ENCODE measurements at places on chromosomes 6 and 20.

- no peak for DNase-seq
Observed at GRCh38 chr6:93120154-93120742, 299.1 kb downstream of the EPHA7 start.

- DNase-seq: peak; percentile 75
Observed at GRCh38 chr20:8470156-8470555, 338.1 kb downstream of the PLCB1 start.

- no peak for DNase-seq
Observed at GRCh38 chr20:47501116-47501481, 588 bp upstream of the NCOA3 start.

- DNase-seq: no peak
Observed at GRCh38 chr20:15756002-15756753, 817.1 kb downstream of the KIF16B start.

GRCh38 chr20:52410182-52410647, 218.6 kb upstream of the ZFP64 start:
- DNase-seq: peak; percentile 96

DNA sequence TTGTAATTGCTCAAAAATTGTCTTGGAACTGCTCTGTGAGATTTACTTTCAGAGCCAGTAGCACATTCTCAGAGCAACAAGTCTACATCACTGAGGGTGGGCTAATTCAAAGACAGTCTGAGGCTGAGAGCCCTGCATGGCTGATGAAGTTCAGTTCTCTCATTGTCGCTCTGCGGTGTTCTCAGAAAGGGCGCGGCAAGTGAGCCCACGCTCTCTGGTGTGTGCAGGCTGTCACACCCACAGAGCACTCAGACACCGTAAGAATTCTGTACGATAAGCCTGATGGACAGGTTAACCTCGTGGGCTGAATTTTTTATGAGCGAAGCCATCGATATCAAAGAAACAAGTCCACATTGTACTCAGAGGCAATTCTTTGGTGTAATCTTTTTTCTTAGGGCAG, 557.8 kb downstream of the HACE1 start:
- DNase-seq: no peak

- DNase-seq: no peak
Observed at GRCh38 chr6:47221565-47221964, 88.1 kb downstream of the TNFRSF21 start.

DNA sequence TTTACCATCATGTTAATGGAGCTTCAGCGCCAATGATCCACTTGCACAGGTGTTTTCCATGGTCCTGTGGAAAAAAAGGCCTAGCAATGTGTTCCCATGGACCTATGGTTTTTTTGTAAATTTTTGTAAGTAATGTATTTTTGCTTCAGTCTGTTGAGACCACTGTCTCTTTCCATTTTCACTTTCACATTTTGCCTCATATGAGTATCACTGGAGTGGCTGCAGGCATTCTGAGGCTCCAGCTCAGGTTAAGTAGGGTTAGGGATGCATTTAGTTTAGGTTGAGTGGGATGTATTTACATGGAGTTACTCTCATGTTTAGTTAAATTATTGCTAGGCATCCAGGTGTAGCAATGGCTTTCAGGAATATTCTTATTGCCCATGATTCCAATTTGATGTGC, 19.2 kb upstream of the LMBRD1 start:
- DNase-seq: no peak

- DNase-seq: peak; percentile 45
Observed at GRCh38 chr6:151014404-151015100, 149.1 kb downstream of the MTHFD1L start.

DNA sequence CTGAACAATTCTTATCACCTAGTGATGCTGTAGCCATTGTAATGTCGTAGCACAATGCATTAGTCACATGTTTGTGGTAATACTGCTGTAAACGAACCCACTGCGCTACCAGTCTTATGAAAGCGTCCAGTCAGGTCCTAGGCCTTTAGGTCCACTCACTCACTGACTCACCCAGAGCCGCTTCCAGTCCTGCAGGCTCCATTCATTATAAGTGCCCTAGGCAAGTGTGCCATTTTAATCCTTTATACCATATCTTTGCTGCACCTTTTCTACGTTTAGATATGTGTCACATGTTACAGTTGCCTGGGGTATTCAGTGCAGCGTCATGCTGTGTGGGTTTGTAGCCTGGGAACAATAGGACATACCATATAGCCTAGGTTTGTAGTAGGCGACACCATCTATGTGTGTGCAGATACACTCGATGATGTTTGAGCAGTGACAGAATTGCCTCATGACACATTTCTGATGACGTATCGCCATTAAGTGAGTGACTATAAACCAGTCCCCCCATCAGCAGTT, 15.4 kb downstream of the IGF2R start:
- DNase-seq: peak; percentile 36

DNA sequence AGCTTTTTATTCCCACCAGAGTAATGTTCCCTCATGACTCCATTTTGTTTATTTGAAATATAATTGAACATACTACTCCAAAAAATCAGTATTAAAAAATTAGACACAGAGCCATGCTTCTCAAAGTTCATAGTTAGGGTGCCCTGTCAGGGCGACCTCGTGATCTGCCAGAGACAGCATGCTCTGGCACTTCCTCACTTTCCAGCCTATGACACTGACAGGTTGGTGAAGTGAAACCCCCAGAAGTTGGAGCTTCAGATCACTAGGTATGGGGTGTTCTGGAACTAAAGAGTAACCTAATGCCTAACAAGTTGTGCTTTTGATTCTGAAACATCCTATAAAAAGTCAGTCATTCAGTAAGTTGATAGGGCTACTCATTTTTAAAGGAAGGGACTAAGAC, 93.0 kb downstream of the TBC1D7 start:
- DNase-seq: no peak

DNA sequence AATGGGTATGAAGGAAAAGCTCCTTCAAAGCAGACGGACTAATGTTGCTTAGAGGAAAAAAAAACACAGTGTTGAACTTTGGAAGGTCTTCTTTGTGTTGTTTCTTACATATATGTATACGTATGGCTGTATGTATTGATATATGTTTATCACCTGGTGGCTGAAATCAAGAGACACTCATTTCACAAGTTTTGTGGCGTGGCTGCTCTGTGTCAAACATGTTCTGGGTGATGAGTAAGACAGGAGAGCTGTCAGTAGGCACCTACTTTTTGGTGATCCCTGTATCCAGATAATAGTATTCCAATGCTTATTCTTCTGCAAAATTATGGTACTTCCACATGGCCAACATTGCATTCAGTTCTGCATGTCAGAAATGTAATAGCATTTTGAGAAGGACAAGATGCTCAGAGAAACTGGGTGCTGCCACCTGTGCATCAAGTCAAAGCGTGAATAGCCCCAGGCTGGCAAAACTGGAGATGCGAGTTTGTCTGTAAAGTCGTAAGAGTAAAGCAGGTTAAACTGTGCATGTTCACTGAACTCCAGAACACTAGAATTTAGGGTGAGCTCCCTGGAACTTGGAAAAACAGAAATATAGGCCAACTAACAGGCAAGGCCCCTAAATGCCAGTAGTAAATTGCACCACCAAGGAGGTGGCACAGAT, 67.9 kb downstream of the ARMC2 start:
- no peak for DNase-seq

DNA sequence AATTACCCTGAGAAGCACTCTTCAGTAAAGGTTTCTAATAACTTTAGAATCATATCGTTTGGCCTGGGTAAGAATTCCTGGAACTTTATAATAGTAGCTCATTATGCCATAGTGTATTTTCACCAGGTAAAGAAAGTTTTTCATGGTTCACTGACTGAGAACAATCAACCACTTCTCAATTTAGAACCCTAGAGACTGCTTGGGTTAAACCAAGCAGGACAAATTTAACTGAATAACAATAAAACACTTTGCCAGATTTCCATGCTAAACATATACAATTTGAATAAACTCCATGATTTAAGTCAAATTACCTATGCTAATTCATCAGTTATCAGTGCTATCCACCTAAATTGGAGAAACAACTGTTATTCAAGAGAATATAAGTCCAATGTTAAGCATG, 99.4 kb downstream of the PLG start:
- DNase-seq: no peak

DNA sequence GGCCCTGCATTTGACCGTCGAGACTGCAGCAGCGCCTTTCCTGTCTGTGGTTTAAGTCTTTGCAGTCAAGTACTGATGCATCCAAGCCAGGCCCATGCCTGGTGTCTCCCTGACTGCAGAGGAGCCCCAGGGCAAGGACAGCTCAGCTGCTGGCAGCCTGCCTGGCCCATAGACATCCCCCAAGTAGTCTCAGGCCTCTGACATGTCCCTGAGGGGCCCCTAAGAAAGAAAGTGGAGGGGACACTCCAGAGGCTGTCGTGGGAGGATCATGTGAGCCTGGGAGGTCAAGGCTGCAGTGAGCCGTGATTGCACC, 18.0 kb downstream of the HRH3 start:
- DNase-seq: peak; percentile 9

GRCh38 chr6:165439928-165440554, 130.6 kb upstream of the C6orf118 start:
- DNase-seq: peak; percentile 18

GRCh38 chr6:27866357-27867050, 45.7 kb downstream of the OR2B2 start:
- DNase-seq: peak; percentile 80

DNA sequence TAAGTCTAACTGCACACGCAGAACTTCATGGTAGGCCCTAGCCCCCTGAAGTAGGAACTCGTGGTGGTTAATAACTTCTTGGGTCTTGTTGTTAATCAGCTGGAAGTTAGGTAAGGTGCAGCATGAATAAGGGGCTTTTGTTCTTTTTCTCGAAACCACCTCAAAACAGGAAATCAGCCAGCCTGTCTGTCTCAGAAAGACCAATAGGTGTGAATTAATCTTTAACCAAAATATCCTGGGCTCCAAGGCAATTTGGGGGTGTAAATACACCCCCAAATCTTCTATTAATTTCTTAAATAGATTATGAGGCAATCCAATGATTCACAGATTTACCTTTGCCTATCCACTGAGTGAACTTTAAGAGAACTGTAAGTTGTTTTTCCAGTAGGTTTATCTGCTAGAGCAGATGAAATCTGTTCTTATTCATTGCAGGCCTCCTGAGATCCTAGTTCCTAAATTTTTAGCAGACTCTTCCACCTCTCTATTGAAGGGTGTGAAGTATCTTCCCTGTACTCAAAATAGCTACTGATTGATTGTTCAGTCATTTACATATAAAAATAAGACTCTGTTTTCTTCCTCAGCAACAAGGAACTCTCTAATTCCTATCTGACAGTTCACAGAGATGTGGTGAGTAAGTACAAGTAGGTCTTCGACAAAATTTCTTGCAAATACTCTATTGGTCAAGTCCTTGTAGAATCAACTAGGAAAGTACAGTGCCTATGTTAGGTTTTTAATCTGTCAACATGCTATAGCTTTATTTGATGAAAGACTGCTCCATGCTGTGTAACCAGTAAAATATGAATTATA, 427.1 kb upstream of the NOX3 start:
- peak; percentile 9 for DNase-seq

- DNase-seq: no peak
Observed at GRCh38 chr6:7532821-7533220, 8.7 kb upstream of the DSP start.

- DNase-seq: peak; percentile 92
Observed at GRCh38 chr6:139753198-139753861, 378.9 kb upstream of the CITED2 start.

GRCh38 chr6:123420512-123420911, 216.2 kb downstream of the TRDN start:
- DNase-seq: no peak

DNA sequence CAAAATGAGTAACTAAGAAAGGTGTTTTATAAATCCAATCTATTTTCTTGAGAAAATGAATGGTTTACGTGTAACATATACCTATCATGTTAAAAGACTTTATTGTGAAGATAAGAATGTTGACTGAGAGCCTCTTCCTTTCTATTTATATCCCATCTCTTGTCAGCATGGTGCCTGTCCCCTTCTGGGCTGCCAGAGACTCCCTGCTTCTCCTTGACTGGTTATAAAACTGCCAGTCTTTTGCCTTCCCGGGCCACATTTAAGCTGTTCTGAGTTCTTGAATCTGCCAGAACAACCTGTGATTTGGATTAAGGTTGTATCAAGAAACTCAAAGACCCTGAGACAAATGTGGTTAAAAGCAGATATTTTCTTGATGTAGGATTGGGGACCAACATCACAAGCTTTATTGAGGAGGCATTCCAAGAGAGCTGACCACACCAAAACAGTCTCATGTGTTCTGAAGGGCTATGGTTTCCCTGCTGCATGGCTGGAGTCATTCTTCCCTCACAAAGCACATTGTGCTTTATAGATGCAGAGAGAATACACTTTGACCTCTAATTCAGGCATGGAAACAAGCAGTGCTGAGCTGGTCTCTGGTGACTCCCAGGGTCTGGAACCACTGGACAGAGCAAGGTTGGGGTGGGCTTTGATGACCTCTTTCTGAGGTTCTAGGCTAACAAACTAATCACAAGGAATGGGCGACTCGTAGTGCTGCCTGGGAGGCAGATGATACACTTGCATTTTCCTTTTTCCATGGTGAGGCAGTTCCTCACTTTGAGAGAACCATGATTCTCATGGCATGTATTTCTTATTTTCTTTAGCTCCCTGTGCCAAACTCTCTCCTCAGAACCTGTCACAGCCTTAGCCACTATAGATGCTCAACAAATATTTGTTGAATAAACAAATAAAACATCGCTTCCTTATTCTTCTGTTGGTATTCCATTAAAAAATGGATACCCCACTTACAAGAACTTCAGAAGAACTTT, 205.0 kb upstream of the PREP start:
- DNase-seq: no peak

DNA sequence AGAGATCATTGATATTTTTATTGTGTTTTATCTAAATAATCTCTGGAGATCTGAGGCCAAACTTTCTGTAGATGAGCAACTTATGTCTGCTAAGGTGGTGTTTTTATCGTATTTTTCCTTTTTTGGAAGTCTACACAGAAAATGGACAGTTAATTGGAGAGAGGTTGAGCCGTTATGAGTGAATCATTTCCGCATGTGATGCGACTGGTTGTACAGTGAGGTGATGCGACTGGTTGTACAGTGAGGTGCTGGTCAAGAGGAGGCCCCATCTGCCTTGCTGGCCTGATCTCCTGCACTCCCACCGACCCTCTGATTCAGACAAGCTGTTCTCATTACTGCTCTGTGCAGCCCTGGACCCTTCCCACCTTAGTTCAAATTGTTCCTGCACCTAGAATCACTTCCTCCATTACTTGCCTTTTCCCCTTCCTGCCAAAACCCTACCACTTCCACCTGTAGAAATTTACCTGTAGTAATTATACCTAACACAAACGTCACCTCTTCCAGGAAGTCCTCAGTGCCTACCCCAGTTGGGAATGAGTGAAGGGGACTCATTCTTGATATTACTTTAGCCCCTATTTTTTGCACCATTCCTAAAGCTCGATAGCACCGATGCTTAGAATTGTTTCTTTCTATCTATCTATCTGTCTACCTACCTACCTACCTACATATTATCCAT, 100.3 kb downstream of the ZDHHC14 start:
- no peak for DNase-seq

- no peak for DNase-seq
Observed at GRCh38 chr6:40671694-40672050, 84.5 kb upstream of the LRFN2 start.

DNA sequence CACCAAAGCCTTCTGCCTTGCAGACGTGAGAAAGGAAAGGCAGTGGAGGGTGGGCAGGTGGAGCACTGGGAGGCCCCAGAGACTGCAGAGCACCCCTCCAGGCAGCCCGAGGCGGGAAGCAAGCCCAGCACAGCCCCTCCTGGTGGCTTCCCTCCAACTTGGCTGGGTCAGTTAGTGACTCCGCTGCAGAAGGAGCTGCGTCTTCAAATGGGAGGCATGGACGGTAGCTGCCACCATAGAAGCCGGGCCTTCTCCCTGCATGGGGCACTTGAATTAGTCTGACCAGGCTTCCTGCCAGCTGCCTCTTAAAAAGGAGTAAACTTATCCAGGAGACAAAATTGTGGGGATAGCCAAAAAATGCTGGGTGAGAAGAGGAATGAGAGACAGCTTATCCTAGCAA, 88.0 kb upstream of the RPS6KA2 start:
- DNase-seq: no peak

All from fibroblast of skin of abdomen (primary cell).